A549 (cell line): ENCODE measurements at places on chromosomes 3 and 15. TPM values are rescaled to one million over a fixed set of nuclear protein-coding genes. Genes with fewer than 3 reads are reported as not detected.

Gene PARP16
- 6.7 to 7.7 TPM (median 7.5 TPM) in 3 replicates for polyA plus RNA-seq

Gene CFAP161
- not detected in 3 replicates for polyA plus RNA-seq

DNA sequence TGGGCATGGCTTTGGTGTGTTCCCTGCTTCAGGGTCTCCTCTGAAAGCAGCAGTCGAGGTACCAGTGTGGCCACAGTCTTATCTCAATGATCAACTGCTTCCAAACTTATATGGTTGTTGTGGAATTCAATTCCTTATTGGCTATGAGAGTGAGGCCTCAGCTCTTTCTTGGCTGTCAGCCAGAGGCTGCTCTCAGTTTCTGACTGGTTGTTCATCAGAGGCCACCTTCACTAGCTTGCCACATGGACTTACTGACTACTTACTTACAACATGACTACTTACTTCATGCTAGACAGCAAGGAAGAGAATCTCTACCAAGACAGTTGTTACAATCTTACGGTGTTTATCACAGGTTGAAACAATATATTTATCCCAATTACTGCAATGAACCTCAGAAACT, 789.2 kb downstream of the DIPK2A start:
- DNase-seq: no peak

- no peak for DNase-seq
These were observed 1.2 kb upstream of the CSPG5 start for GRCh38 chr3:47579875-47580274.

DNA sequence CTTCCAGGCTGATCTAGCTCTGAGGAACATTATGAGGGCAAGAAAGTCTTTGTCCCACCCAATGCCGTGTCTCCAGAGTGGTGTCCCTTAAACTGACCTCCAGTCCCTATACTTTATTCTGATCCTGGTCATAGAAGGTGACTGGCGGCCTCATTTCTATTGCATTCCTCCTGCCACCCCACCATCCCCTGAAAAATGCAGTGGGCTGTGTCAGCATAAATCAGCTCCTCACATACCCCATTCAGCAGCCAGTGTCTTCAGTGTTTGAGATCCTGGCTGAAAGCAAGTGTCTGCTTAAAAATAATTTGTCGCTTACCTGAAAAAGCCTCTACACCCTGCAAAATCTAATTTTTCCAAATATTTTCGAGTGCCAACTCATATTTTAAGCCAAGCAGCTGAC, 346.1 kb downstream of the FEZF2 start:
- DNase-seq: no peak

DNA sequence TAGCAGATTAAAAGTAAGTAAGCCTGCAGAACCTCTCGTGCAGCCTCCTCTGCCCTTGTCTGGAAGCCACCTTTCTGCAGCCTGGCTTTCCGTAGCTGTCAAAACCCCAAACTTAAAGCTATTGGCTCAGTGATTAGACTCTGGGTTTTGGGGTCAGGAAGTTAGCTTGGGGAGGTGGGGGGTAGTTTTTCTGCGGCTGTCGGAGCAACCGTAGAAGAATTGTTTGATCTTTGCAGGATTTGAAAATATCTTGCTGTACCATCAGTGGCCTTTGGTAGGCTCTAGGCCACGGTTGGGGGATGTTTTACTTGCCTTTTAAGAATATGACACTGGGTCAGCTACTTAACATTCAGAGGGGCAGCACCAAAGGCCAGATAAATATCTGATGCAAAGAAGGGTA, 88.4 kb upstream of the RASGRP1 start:
- DNase-seq: no peak

Gene GOLGA8S
- 0.31 to 0.70 TPM (median 0.35 TPM) in 3 replicates for polyA plus RNA-seq

Gene GOLGA8J
- polyA plus RNA-seq: 0.07 to 0.23 TPM in 2 of 3 replicates, not detected in the other

DNA sequence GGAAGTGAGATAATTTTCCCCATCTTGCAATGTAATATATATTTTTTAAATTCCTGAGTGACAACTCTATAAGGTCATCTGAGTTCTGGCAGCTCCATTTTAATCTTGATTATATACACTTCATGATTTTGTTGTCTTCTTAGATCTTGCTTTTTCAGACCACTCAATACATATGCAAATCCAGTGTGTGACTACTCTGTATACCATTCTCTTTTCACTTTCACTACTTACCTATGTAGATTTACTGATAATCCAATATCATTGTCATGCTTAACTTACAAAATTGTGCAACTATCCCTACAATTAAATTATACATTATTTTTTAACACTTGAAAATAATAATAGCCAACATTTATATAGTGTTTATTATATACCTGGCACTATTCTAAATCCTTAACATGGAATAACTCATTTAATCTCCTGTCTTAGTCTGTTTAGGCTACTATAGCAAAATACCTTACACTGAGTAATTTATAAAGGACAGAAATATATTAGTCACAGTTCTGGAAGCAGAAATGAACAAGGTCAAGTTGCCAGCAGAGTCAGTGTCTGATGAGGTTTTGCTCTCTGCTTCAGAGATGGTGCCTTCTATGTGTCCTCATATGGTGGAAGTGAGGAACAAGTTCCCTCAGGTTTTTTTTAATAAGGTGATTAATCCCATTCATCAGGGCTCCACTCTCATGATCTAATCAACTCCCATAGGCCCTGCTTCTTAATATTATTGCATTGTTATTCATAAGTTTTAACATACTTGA, 338.5 kb downstream of the TUSC7 start:
- no peak for DNase-seq

DNA sequence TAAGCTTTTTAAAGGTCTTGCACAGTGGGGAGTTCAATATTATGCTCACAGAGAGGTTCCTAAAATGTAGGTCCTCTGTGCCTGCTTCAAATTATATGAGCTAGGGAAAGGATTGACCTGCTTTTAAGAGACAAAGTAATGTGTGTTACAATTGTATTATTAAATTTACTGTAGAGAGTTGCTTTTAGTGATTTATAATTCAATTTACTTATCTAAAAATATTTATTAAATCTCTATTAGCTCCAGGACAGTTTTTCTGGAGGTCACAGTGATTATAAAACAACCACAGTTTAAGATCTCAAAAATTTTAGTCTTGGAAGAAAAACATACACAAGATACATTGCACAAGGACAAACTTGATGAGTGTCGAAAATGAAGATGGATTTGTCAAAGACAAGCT, 665.7 kb upstream of the ARPP21 start:
- no peak for DNase-seq

- no peak for DNase-seq
These were observed 1.9 kb upstream of the TMEM158 start for GRCh38 chr3:45227946-45228345.

DNA sequence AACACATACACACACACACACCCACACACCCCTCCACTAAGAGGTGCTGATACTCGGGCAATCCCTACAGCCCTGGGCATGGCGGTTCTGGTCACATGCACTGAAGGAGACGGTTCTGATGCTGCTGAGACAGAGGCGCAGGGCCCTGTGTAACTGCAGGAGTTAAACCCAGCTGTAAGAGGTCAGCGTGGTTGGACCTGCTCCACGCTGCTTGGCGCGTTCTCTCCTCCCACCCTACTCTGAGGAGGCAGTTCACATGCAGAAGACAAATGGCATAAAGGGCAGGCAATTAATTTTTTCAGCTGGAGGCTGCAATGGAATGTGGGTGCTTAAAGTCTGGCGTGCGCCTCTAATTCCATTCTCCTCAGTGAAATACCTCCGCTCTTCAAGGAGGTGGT, 35.2 kb downstream of the GRK7 start:
- no peak for DNase-seq

DNA sequence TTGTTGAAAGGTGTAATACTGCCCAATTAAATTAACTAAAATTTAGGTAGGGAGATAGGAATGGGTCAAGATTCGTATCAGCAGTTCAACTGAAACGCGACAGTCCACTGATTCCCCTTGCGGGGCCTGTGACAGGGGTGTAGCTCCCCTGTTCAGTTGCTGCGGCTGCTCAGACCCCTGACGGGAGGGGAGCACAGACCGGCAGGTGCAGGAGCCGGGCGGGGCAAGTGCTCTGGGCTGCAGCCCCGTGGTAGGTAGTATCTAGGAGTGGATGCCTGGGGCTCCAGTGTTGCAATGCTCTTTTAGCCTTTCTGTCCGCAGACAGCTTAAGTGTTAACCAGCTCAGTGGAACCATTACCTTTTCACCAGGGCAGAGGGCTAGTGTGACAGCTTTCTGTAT, 164.9 kb downstream of the ROBO2 start:
- no peak for DNase-seq

- DNase-seq: no peak
These were observed 347.5 kb upstream of the TMCO5A start for GRCh38 chr15:37586976-37587375.

DNA sequence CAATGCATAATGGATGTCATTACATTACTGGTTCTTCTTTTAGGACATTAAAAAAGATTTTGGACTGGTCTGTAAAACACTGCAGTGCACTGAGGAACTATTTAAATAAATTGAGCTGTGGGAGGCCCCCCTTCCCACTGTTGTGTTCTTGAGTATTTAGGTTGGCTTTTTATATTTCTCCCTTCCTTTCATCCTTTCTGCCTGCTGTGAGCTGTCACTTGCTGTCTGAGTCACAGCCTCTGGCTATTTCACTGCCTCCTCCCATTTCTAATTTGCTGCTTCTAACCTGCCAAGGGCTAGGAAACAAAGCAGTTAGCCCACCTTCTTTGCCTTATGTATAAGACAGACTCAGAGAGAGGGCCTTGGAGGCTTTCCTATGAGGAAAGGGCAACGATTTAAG, 89.0 kb upstream of the FNDC3B start:
- peak; percentile 41 for DNase-seq

DNA sequence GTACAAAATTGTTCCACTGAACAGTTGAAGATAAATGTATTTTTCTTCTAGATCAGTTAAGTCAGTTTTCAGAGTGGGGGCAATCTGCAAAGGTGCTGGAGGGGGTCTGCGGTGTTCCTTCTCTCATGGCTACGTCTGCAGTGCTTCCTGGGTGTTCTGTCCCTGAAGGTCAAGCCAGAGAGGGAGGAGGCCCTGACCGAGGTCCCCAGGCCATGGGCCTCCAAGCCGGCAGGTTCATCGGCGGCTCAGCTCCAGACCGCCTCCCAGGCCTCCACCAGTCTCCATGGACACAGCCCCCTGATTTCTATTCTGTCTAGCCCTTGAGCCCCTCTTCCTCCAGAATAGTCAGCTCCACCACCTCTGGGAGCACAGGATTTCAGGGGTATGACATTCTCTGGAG, 28.5 kb upstream of the TSEN2 start:
- no peak for DNase-seq

DNA sequence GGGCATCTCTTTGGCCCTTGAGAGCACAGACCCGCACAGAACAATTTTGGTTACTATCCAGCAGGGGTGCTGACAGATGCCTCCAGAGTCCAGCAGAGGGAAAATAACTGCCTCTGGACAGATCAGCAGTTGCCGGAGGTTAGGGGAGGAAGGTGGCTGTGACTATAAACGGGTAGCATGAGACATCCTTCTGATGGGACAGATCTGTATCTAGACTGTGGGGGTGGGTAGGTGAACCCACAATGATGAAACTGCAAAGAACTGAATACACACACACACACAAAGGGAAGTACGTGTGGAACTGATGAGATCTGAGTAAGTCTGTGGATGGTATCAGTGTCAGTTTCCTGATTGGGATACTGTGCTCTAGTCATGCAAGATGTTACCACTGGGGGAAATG, 21.2 kb downstream of the ADAMTS7 start:
- no peak for DNase-seq

GRCh38 chr15:68730471-68730919, 90.2 kb downstream of the ANP32A start:
- peak; percentile 31 for DNase-seq

GRCh38 chr15:40436892-40437751, 3.6 kb upstream of the BAHD1 start:
- DNase-seq: no peak

Gene ROPN1
- not detected in 3 replicates for polyA plus RNA-seq

DNA sequence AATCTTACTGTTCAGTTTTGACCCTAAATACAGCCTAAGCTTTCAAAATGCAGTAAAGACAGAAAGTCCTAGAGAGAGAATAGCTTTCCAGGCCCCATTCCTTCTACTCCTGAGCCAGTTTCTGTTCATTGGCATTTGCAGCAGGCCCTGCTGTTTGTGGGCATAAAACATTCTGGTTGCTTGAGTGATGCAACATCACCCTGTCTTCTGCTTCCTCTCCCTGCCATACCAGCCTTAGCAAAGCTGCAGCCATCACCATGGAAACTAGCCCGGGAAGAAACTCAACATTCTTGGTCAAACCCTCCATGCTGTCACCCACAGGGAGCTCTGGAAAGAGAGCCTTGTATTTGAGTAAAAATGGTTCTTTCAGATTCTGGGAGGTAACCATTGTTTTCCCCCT, 325.7 kb downstream of the MAGI1 start:
- DNase-seq: no peak

Gene FAM227B
- polyA plus RNA-seq: 1.9 to 2.7 TPM (median 2.3 TPM) in 3 replicates

Gene KNG1
- polyA plus RNA-seq: 0.04 TPM in 1 of 3 replicates, not detected in the others

GRCh38 chr3:107284612-107285011, 92.6 kb upstream of the CCDC54 start:
- no peak for DNase-seq

- DNase-seq: no peak
These were observed 1.1 kb upstream of the MSL2 start for GRCh38 chr3:136197159-136197793.

GRCh38 chr3:167031364-167032049, 348.6 kb downstream of the ZBBX start:
- no peak for DNase-seq

GRCh38 chr3:174619239-174619638, 239.9 kb upstream of the NAALADL2 start:
- DNase-seq: no peak

Gene DPP8
- polyA plus RNA-seq: 24.4 to 26.6 TPM (median 25.6 TPM) in 3 replicates

Gene MYL3
- 0.25 TPM in 1 of 3 replicates, not detected in the others for polyA plus RNA-seq

Gene ARL14
- 0.14 to 0.37 TPM (median 0.24 TPM) in 3 replicates for polyA plus RNA-seq

DNA sequence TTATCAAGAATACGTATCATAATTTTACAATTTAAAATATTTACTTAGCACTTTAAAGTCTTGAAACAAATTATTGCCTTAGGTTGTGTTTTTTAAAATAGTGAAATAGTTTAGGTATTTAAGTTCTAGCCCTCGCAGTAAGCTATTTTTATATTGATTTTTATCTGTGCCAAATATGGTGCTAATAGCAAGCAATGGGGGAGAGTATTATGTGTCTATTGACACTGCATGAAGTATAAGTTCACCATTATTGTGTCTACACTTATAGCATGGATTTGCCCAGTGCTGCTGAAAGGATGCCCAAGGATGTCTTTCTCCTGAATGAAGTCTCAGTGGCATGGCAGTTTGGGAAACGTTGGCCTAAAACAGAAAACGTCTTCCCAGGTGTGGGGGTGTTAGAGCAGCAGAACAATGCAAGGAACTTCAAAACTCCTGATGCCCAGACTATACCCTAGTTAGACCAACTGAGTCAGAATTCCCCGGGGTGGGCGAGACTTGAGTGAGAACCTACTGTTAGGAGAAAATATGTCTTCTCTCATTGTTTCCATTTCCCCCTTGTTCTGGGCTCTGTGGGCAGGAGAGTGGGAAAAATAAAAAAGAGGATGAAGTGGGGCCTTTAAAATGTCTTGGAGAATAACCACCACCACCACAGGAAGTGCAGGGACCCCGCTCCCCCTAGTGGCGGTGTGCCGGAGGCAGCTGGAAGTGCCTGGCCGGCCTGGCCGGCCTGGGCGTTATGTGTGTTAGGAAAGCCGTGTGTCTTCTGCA, 104.2 kb upstream of the SLC7A14 start:
- peak; percentile 53 for DNase-seq

GRCh38 chr15:41792000-41792637, 17.8 kb downstream of the MAPKBP1 start:
- DNase-seq: no peak

- no peak for DNase-seq
These were observed 25.5 kb upstream of the HYKK start for GRCh38 chr15:78481917-78482316.

GRCh38 chr3:143218166-143218835, 98.7 kb downstream of the CHST2 start:
- no peak for DNase-seq
